ENCODE measurements at places on chromosomes 2 and 18.

GRCh38 chr2:184599872-184600222 is 1.5 kb downstream of the ZNF804A start:
- DNase-seq, result no peak

DNA sequence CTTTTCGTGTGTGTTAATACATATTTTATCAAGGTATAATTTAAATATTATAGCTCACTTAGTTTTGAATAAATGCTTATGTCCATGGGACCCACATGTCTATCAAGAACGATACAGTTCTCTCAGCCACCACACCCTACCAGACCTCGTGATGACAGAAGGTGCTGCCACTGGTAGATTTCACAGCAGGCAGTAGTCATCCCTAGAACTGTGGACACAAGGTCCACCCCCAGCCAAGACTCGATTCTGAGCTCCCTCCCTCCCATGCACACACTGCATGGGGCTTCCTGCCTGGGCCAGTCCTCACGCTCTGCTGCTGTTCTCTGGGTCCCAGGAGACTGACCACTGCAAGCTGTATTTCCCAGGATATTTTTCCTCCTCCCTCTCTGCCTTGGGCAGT is 26.5 kb upstream of the CREB1 start:
- DNase-seq, result no peak

DNA sequence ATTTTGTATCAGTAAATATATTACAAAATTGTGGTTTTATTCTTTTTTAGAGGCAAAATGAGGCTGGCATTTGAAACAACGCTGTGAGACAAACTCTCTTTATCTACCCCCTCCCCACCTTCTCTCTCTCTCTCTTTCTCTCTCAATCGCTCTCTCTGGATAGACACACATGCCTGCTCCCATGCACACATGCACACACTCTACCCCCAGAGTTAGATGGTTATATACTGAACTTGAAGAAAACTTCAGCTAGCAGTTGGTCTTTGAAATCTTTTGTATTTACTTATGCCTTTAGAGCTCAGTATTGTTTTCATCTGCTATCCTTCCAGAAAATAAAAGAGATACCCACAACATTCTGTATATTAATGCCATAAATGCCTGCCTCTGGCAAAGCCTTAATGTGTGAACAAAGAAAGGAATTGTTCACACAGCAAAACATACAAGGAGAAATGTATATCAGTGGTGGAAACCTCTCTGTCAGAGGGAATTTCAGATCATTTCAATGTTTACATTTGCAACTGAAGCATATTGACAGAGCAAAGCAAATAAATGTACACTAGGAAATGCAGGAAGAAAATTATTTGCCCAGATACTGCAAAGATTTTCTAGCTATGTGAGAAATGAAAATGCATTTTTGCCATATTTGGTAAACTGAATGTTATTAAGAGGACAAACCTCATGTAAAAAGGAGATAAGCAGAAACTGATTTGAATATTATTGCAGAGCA is 217.0 kb upstream of the UBE2E3 start:
- DNase-seq, result no peak

DNA sequence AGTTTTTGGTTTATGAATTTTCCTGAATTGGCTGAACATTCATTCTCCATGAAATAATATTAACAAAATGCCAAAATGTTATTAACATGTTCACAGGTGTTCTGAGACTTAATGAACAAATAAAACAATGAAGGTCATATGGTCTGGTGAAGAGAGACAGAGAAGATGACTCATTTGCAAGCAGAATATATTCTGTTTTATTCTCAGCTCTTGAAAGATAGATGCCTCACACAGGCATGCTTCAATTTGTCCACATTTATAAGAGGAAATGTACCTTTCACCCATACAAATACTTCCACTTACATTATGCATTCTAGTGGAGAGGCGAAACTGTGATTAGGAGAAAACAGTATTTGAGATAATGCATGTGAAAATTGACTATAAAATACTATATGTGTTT is 75.4 kb upstream of the PGAP1 start:
- no peak for DNase-seq

DNA sequence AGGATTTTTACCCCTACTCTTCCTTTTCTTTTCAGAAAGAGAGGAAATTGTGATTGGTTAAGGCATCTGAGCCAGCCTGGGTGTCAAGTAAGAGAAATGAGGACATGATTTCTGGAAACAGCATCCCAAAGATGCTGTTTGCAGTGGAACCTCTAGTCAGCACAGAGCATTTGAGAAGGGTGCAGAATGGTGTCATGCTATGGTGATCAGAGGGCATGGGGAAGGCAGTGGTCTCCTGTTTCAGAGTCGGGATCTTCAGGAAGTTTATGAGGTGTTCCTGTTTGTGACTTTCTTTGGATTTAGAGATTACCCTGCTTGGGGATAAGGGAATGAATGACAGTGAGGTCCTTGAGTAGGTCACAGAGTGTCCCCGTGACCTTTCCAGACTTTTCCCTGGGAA is 117.5 kb downstream of the LYPD6B start:
- no peak for DNase-seq

DNA sequence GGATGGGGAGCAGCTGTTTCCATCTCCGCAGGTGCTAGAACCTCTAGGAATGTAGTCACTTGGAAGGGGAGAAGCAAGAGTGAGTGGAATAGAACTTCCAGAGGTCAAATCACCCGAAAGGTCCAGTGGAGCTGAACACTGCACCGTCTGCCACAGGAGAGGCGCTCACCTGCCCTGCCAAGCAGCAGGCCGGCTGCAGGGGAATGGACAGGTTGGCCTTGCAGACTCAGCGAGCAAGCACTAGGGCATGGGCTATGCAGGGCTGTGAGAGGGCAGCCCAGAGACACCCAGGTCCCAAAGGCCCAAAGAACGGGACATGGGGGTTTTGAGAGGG is 214.2 kb downstream of the TNS1 start:
- no peak for DNase-seq

DNA sequence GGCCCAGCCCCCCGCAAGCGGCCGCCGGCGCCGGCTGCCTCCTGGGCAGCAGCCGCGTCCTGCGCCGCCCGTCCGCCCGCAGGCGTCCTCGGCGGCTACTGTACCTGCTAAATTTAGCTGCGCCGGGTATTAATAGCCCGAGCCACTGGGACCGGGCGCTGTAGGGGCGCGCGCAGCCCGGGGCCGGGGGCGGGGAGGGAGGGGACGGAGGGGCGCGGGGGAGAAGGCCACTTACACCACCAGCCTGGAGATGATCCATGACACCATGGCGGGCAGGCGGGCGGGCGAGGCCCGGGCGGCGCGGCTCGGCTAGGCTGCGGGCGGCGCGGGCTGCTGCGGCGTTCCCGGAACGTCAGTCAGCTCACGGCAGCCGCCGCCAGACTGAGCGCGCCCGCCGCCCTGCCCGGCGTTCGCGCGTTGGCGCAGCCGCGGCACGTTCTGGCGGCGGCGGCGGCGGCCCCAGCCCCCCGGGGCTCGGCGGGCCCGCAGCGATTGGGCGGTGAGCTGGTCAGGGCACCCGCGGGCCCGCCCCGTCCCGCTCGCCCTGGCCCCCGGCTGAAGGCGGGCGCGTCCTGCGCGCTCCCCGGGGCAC is at the start of gene REEP1:
TSS of gene REEP1 (minus strand) at position 383 of the 592 bp plus-strand sequence. CDS start at position 267, 116 bp downstream.
- no peak for DNase-seq

GRCh38 chr18:63515801-63516200 is 26.4 kb upstream of the SERPINB12 start:
- no peak for DNase-seq

DNA sequence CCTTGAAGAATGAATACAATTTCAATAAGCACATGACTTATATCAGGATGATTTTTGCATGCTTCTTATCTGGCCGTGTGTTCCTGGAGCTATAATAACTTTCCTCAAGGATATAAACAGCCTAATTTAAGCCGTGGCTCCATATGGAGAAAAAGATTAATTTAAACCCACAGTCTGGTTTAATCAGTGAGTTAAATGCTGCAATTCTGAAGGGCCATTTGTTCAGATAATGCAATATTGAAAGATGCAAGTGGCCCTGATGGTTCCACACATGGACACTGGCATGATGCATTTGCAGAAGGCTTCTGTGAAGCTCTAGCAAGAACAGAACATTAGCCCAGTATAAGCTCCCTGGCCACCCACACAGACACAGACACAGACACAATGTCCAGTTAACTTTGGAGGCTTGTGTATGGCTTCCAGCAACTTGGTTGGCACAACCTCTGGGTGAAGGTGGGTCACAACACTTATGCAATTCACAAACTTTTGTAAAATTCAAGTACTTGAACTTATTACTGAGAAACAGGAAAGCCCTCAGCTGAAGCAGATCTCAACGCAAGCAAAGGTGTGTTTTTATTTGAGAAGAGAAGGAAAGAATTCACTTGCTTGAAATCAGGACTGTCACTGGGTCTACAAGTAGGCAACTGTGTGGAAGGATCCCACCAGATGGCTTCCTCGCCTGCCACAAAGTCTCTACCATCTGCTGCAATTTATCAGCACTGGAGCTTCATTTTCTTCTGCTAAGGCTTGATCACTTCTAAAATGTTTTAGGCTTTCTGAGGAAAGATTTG is 63.3 kb downstream of the MDH1 start:
- no peak for DNase-seq

GRCh38 chr2:169716238-169716886 is 17.3 kb upstream of the KLHL23 start:
- no peak for DNase-seq

GRCh38 chr18:69659142-69659651 is 258.5 kb downstream of the DOK6 start:
- DNase-seq, result no peak

DNA sequence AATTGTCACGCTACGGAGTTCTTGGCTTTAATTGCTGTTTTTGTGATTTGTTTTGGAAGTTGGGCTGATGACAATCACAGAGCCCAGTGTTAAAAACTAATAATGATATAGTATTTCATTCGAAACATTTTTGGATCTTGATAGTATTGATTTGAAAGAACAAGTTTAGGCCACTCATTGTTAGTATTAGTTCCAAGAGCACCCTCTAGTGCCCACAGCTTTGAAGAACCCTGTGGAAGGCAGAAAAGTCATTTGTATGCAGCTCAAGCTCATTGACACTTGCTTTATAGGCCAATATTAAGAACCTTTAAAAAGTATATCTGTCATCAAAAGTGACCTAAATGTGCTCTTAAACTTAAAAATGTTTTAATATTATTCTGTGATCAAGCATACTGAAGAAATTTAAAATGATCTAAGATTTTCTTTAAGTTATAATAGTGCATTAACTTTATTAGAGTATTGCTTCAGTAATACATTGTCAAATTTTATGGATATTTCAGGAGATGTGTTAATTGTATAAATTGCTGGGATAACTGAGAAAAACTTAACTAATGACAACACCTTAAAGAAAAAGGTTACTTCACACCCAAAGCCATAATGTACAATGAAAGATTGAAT is 191.0 kb downstream of the GRB14 start:
- DNase-seq, result no peak

DNA sequence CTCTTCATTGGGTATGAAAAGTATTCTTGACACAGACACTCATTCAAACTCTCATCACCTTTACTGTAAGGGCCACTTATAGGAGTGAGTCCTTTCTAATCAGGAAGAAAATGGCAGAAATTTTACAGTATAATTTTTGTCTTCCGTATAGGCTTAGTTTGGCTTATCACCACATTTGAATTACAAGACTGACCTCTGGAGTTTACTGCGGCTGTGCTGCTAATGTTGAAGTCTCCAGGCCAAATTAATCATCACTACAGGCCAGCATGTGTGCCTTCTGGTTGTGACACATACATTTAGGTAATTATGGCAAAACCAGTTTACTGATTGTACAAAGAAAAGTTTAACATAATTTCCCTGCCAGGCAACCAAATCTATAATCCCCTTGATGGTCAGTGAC is 753.6 kb upstream of the GCFC2 start:
- DNase-seq, result no peak

GRCh38 chr2:127083819-127084503 is 23.0 kb downstream of the BIN1 start:
- no peak for DNase-seq

DNA sequence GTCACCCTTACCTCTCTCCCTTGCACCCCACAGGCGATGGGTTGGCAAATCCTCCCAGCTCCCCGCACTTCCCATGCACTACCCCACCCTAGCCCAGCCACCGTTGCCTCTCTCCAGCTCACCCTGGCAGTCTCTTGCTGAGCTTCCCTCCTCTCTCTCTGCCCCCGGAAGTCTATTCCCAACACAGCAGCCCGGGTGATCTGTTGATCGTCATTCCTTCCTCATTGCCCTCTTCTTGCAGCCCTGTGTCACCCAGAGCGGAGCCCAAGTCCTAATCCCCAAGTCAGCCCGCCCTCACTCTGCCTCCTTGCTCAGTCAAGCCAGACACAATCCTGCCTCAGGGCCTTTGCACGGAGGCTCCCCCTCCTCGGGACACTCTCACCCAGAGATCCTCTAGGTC is 55.2 kb downstream of the CIB4 start:
- DNase-seq, result no peak

- no peak for DNase-seq
Measured at GRCh38 chr2:37039580-37039979, 44.6 kb downstream of the HEATR5B start.

GRCh38 chr18:69444221-69444620 is 43.5 kb downstream of the DOK6 start:
- DNase-seq, result no peak

DNA sequence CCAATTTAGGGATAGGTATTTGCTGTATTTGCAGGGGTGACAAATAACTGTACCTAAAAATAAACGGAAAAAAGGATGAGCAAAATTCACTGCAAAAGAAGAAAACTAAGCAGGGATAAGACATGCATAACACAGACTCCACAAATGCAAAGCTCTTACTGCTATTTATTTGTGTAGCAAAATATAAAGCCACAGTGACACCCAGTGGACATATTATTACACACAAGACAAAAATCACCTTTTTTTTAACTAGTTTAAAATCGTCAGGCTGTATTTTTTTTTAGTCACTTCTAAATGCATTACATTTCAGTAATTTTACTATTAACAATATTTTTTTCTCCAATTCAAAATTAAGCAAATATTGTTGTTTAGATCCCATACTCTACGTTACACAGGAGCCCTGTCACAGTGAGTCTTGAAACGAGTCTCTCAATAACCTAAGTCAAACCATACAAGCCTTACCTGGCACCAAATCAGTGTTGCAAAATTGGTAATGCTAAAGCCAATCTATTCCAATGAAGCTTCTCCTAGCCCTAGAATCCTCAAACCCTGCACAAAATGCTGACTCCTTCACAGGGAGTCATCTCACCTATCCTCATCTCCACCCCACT is 23.7 kb downstream of the METTL4 start:
- DNase-seq, result no peak

- no peak for DNase-seq
Measured at GRCh38 chr18:55275039-55275901, 312.7 kb downstream of the TCF4 start.

DNA sequence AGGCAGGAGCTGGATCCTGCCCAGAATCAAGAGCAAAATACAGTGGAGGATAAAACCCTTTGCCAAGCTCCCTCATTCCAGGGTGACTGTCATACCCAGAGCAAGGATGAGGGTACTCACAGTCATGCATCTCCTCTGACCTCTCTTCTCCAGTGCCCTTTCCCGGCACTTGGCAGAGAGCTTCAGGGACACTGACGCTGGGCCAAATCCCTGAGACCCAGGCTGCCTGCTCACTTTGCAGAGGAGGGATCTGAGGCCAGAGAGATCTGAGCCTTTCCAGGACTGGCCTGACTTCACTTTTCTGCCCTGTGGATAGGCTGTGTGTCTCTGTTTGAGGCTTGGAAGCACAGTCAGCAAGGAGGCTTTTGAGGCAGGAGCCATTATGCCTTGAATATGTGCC is 330.0 kb downstream of the CELF4 start:
- no peak for DNase-seq

All from stimulated activated CD4-positive, alpha-beta T cell treated with anti-CD3 and anti-CD28 coated beads, TNF-alpha, amount 100 ng/mL, for 4 hours (primary cell).